ENCODE measurements at places on chromosomes 5 and 9.

DNA sequence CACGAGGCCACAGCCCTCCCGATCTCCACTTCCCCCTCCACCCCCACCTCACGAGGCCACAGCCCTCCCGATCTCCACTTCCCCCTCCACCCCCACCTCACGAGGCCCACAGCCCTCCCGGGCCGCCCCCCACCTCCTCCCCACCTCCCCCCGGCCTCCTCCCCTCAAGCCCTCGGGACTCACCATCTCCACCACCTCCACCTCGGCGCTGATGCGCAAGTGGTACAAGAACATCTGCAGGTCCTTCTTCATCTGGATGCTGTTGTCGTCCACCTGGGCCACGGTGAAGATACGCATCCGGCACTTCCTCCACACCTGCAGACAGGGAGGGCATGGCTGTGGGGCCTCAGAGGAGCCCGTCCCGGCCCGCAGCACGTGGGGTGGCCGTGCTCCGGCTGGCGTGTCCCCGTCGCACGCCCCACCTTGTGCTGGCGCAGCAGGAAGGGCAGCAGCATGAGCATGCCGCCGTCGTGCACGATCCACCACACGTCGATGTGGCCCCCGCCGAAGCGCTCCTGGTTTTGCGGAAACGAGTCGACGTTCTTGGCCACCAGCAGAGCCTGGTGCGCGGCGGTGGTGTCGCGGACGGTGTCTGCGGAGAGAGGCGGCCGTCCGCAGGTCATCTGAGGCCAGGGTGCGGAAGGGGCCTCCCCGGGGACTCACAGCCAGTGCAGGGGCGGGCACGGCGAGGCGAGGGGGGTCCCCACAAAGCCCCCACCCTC lies 48.0 kb downstream of the SLC12A7 start:
- DNase-seq: no peak

DNA sequence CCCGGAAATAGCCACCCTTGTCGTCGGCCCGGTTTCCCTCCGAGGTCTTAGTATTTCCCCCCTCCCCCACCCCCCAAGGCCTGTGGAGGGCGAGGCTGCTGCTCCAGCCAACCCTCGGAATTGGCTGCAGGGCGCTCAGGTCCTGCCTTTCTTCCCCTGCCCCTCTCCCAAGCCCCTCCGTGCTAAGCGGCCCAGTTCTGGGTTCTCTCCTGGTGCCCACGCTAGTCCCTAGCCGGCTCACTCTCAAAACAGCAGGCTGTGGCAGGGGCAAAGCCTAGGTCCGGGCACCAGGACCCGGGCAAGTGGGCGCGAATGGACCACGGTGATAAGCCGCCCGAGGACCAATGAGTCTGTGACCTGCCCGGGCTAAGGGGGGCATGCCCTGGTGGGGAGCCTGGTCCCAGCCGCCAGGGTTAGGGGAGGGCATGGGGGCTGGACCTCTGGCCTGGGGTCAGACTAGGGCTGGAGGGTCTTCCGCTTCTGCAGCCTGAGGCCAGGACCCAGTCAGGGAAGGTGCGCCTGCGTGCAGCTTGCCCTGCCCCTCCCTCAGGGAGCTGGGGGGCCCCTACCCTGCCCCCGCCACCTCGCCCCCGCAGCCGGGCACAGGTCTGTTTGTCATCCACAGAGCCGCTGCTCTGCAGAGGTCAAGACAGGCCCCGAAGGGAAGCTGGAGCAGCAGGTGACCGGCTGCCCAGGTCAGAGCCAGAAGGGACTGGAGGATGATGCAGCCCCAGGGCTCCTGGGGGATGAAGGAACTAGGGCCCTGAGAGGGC lies 5.0 kb upstream of the IRX4 start:
- DNase-seq: no peak

DNA sequence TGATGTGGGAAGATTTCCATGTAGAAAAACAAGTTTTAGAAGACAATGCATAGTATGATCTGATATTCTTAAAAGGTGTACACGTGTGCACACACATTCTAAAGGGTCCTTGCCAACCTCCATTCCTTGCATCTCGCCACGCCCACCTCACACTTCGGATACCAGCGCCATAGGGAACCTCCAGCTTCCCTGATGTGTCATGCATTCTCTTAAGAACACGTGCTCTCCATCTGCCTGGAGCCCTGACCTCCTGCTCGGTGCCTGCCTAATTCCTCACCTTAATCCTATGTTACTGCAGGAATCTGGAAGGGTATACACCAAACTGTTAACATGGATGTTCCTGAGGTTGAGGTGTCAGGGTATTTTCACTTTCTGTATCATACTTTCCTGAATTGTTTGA lies 63.1 kb downstream of the PTCD2 start:
- no peak for DNase-seq

GRCh38 chr9:7570107-7570720 lies 229.4 kb downstream of the DMAC1 start:
- DNase-seq: peak; percentile 26

- DNase-seq: no peak
Measured at GRCh38 chr5:166062094-166062493, 2229.4 kb upstream of the WWC1 start.

GRCh38 chr9:123866497-123866896 lies 63.4 kb downstream of the DENND1A start:
- DNase-seq: no peak

DNA sequence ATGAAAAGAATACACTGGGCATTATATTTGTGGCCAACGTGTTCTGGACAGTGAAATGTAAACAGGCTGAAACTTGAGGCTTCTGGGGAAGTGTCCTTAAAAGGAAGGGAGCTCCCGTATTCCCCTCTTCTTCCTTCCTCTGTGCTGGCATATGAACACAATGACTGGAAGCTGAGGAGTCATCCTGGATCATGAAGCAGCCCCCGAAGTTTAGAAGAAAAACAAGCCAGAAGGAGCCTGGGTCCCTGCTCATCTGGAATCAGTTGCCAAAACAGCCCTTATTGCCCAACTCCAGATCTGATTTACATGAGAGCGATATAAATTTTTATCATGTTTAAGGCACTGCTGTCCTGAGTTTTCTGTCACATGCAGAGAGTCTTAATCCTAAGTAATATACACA lies 65.4 kb upstream of the SLC1A1 start:
- DNase-seq: no peak

DNA sequence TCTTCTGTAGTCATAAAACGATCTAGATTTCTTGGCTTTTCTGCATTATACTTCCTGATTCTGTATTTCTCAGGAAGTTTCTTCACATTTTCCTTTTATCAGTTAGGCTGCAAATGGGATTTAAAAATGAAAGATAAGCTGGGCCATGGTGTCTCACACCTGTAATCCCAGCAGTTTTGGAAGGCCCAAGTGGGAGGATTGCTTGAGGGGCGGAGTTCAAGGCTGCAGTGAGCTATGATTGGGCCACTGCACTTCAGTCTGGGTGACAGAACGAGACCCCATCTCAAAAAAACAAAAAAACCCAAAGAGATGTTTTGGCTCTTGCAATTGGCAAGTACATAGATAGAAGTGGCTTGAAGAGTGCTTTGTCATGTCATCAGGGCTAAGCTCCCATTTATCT lies 26.2 kb upstream of the APC start:
- no peak for DNase-seq

- DNase-seq: no peak
Measured at GRCh38 chr5:17470064-17470463, 28.0 kb upstream of the TAF11L2 start.

DNA sequence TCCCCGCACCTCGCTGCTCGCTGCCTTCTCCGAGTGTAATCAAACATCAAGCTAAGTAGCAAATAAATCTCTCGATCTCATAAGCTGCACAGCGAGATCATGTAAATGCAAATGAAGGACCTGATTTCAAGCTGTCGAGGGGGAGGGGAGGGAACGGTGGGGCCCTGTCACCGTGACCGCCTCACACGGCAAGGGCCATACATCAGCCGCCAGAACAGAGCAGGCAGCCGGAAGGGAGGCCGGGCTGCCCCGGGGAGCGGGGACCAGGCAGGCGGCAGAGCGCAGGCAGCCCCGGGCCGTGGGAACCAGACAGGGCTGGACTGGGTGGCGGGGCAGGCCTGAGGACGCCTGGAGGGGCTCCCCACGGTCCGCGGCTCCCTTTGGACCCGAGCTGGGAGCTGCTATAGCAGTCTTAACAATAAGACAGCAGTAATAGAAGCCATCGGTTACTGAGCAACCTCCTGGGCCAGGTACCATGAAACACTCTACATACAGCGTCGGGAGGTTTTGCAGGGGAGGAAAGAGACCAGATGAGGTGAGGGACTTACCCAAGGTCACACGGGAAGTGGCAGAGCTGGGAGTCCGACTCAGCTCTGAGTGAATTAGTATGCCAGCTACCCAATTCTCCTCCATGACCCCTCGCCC lies 76.8 kb downstream of the CFAP77 start:
- DNase-seq: peak; percentile 8

DNA sequence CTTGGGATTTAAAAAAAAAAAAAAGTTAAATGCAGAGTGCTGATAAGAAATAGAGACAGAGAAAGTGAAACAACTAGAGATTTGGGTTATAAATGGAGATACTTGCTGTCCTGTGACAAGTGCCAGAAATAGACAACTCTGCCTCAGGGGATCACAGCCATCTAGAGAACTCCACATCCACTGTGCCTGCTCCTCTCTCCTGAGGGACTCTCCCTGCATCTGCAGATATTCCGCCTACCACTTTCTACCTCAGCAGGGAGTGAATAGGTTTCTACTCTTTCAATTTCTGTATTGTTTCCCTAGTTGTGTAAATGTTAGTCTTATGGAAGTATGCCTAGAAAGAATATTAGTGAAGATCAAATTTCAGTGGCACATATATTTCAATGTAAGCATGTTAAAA lies 307.2 kb downstream of the HTR1A start:
- no peak for DNase-seq

DNA sequence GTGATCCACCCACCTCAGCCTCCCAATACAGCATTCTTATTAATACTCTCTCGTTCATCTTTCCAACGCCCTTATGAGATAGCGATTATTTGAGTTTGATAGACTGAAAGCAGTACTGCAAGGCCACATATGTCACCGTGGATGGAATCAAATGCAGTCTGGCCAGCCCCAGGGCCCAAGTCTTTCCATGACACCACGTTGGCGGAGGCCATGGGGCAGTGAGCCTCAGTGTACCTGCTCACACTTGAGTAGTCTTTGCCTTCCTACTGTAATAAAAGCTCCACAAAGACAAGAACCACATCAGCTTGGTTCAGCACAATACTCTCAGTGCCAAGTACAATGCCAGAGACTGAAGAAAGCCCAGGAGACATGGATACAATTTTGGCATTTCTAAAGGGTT lies 88.5 kb downstream of the TTLL11 start:
- no peak for DNase-seq

GRCh38 chr5:143533978-143534760 lies 130.7 kb upstream of the NR3C1 start:
- no peak for DNase-seq

DNA sequence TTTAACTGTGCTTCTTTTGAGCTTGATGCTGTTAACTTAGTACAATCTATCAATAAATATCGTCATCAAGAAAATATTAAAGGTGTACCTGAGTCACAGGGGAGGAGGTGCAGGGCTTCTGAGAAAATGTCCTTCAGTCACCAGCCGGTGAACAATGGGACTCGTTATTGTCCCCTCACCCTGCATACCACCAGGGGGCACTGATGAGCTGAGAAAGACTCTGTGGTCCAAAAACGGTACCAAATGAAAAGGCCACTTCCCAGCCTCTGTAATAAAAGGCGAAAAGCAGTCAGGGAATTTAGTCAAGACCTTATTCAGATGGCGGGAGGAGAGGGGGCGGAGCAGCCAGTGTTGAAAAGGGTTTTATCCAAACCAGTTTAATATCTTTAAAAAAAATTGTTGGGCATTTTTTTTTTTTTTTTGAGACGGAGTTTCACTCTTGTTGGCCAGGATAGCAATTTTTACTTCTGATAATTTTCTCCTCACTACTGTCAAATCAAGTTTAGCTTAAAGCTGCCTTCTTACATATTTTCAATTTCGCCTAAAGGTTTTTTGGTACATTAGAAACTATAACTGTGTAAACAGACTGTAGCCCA lies 271.9 kb upstream of the ADAMTS16 start:
- DNase-seq: no peak

DNA sequence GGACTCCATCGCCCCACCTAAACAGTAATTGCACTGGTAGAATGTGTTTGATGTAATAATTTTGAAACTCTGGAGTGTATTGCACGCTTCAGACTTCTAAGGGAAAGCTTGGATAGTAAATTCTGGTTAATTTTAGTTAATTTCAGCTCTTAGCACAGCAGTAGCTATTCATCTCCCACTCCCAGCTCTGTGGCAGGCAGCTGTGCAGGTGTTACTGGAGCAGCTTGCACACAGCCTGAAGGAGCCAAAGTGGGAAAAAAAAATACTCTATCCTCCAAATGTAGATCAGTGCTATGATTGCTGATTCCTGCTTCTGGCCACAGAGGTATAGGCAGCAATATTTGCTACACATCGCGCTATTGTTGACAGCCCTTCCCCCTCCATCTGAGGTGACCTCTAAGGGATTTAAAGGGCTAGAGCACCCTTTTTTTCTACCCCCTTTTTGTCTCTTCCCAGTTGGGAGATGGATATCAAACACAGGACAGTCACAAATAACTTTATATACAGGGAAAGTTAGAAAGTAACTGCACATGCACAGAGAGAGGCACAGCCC lies 97.4 kb downstream of the KCTD16 start:
- no peak for DNase-seq

DNA sequence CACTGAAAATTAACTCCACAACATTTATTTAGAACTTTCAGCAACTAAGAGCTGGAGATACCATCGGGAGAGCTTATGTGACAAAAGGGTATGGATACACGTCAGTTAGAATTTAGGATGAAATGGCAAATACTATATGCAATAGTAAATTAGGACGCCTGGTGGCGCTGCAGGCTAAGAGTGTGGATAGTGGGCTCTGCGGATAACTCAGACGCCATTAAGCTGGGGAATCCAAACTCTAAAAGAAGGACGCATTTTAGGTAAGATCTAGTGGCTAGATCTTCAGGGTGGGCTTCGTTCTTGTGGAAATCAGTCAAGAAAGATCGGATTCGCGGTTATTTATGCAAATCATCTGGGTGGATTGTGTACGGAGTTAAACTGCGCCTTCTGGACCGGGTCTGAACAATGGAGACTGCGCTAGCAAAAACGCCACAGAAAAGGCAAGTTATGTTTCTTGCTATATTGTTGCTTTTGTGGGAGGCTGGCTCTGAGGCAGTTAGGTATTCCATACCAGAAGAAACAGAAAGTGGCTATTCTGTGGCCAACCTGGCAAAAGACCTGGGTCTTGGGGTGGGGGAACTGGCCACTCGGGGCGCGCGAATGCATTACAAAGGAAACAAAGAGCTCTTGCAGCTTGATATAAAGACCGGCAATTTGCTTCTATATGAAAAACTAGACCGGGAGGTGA lies at the start of gene PCDHB5:
Gene PCDHB5 (plus strand): TSS at position 177 of the 688 bp plus-strand sequence. CDS start 229 bp downstream, at position 406.
- no peak for DNase-seq

- DNase-seq: no peak
Measured at GRCh38 chr9:133058550-133059320, 3.0 kb upstream of the CEL start.

GRCh38 chr5:145345511-145346287 lies 489.4 kb downstream of the PRELID2 start:
- DNase-seq: no peak

Measured in activated CD8-positive, alpha-beta memory T cell treated with anti-CD3 and anti-CD28 coated beads for 4 hours (primary cell).